ENCODE measurements at places on chromosomes 12 and 14. TPM values are rescaled to one million over a fixed set of nuclear protein-coding genes. Genes with fewer than 3 reads are reported as not detected.

GRCh38 chr12:106018286-106018685 is 120.5 kb downstream of the NUAK1 start:
- DNase-seq: no peak

DNA sequence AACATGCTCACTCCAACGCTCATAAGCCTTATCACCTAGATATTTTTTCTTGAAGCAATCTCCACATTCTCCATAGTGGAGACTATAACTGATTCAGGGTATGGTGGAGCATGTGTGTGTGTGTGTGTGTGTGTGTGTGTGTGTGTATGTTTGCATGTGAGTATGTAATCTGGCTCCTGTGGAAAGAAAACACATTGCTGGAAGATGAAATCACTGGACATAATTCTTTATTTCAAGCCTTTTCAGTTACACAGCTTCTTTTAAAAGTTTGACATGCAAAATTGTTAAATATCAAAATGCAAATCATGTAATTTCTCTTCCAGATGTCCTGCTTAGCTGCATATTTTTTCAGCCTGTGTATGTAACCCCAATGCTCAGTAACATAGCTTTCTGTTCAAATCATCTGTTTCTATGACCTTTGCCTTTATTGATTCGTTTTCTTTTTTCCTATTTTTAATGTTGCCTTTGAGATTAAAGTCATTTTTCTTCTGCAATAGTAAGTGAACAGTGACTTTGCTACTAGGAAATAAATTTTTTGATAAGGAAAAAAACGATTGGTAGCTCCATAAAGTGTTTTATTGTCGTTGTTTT is 80.5 kb upstream of the BTG1 start:
- no peak for DNase-seq

DNA sequence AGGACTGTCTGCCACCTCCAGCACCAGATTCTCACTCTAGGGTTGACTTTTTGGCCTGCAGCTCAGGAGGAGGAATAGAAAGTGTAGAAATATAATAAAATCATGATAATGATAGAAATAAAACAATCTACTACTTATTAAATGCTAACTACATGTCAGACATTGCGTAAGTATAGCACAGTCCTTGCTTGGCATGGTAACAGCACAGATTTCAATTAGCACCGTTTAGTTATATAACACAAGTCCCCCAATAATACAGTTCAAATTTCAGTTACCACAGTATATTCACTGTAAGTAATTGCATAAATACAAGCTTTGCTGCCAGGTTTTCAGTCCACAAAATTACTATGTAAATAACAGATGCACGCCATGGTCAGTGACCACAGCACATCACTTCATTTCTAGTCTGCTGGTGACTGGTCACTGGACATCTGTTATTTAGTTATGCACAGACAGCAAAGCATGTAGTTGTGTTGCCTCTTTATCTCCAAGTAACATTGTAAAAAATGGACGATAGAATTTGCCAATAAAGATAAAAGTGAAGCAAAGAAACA is 6.5 kb upstream of the GLT8D2 start:
- no peak for DNase-seq

- peak; percentile 22 for DNase-seq
These were observed 37.2 kb downstream of the SUPT16H start for GRCh38 chr14:21346532-21347135.

GRCh38 chr12:64825143-64826021 is 935 bp downstream of the TBC1D30 start:
- DNase-seq: no peak

DNA sequence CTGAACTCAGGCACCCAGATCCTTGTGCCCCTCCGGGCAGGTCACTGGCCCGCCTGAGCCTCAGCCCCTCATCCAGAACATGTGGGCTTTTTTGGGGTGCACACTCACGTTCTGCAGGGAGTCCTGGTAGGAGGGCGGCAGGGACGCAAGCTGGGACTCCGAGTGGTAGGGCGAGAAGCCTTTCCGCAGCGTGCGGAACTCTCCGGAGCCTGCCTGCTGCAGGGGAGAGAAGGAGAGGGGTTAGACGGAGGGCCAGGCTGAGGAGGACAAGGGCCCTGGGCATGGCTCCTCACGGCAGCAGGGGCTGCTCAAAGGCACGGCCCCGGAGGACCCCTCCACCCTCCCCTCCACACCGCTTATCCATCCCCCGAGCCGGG is 40.8 kb downstream of the CCNK start:
- DNase-seq: no peak

- DNase-seq: no peak
These were observed 660 bp upstream of the MAP1LC3B2 start for GRCh38 chr12:116558280-116559161.

DNA sequence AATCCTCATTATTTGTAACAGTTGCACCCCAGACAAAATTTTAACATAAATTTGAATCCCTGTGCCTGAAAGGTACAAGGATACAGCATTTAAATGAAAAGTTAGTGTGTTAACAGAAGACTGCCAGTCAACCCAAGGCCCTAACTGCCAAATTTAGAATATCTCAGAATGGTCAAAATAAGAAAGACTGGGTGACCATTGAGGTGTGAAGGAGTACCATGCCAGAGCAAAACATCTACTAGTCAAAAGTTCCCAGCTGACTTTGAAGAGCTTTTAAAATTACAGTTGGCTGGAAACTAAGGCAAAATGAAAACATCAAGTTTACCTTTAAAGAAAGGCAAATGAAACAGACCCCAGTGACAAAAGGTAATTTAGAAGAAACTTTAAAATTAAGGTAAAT is 18.4 kb downstream of the SAV1 start:
- DNase-seq: no peak

GRCh38 chr12:20040831-20041230 is 327.5 kb upstream of the PDE3A start:
- no peak for DNase-seq

DNA sequence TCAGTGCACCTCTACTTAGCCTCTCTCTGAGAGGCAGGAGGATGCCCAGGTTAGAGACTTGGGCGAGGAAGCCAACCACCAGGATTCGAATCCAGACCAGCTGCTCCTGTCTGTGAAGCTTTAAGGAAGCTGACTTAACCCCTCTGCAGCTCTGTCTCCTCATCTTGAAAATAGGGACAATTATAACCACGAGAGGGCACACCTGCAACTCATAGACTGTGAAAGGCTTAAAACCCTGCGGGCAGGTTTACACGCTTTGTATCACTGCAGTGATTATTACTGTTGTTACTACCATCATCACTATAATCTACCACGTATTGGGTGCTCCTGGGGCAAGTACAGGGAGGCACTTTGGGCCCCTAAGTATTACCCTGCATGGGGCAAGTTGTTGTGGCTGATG is 379.8 kb downstream of the VRK1 start:
- DNase-seq: no peak

DNA sequence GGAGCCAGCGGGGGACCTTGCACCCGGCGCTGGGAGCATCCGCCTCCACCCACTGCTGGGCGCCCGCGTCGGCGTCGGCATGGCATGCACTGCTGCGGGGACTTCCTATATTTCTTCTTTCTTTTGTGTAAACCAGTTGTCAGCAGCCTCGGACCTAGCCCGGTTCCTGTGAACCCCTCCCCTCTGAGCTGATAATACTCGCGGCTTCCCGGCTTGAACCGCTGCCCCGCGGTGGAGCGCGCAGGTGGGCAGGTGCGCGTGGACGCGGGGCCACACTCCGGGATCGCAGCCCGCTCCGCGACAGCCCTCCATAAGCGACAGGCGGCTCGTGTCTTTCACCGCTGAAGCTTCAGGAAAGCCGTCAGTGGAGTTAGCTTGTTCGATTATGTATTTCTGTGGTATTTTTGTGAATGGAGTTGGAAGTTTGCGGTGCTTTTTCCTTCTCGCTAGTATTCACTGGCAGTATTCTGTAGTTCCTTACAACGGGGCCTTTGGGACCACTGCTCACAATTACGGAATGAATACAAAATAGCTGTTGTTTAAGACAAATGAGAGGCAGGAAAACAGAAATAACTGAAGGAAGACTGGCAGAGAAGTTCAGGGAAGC is 870 bp downstream of the BMAL2 start:
- DNase-seq: peak; percentile 38

CPNE6 gene
- total RNA-seq: not detected

Measured in MG63 (cell line).